ENCODE measurements at places on chromosomes 6 and 20.
A peak's percentile ranks its signal among the peaks of the same experiment; 100 is the strongest.

DNA sequence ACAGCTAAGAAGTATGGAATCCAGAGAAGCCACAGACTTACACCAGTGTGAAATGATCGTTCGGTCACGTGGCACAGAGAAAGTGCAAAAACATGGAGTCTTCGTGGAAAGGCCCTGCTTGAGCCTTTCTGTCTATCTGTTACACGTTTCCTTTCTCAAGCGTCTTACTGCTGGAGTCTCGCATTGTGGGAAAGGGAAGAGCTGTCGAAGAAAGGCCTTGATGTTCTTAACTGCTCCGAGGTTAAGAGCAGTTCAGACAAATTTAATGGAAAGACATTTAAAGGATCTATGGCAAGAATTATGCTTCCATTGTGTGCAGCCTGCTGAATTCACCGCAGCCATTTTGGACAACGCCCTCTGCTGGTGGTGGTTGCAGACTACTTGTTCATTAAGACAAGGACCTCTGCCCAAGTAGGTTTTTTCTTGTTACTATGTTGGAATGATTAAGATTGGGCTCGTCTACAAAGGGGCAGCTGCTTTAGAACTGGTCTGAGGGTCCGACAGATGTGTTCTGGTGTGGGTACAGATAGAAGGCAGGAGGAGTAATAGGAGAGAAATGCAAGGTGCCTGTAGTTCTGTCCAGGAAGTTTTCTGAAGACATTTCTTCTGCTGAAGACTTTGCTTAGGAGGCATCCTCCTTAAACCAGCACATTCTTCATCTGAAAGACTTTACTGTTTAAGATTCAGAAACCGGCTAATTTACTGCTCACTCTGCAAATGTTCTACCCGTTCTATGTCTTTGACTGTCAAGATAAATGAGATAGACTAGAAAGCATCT, 24.7 kb upstream of the CCN6 start:
- DNase-seq = peak; percentile 88

GRCh38 chr6:72522735-72523141, 99.1 kb upstream of the KCNQ5 start:
- DNase-seq = peak; percentile 38

DNA sequence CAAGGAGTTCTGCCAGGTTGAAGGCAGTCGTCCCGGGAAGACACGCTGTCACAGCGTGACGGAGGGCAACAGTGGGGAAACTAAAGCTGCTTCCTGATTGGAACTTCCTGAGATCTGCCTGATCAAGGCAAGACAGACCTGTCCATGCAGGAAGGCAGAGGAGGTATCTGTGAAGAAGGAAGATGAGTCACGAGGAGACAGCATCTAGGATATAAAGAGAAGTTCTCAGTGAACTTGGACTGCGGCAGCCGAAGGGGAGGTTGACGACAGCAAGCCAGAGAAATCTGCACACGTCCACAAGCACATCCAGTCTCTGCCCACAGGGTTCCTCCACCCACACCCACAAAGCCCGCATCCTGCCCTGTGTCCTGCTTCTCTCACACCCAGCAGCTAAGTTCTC, 38.6 kb downstream of the PREP start:
- DNase-seq = no peak

- DNase-seq = peak; percentile 63
These were observed 36.2 kb downstream of the SUN5 start for GRCh38 chr20:32967961-32968457.

DNA sequence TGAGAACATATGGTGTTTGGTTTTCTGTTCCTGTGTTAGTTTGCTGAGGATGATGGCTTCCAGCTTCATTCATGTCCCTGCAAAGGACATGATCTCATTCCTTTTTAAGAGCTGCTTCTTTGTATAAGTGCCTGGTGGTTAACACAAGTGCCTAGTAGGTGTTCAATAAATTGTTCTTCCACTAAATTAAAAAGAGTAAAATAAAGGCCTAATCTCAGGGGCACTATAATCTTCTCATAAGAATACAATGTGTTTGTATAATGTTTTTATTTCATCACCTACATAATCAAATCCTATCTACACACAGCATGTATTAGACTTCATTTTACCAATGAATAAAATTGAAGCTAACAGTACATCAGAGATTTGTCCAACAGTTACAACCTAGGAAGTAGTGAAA, 252.7 kb downstream of the KHDC1L start:
- no peak for DNase-seq

GRCh38 chr6:110509617-110510241, 33.3 kb upstream of the SLC22A16 start:
- no peak for DNase-seq

- no peak for DNase-seq
These were observed 112.1 kb downstream of the ASXL1 start for GRCh38 chr20:32470025-32470861.

DNA sequence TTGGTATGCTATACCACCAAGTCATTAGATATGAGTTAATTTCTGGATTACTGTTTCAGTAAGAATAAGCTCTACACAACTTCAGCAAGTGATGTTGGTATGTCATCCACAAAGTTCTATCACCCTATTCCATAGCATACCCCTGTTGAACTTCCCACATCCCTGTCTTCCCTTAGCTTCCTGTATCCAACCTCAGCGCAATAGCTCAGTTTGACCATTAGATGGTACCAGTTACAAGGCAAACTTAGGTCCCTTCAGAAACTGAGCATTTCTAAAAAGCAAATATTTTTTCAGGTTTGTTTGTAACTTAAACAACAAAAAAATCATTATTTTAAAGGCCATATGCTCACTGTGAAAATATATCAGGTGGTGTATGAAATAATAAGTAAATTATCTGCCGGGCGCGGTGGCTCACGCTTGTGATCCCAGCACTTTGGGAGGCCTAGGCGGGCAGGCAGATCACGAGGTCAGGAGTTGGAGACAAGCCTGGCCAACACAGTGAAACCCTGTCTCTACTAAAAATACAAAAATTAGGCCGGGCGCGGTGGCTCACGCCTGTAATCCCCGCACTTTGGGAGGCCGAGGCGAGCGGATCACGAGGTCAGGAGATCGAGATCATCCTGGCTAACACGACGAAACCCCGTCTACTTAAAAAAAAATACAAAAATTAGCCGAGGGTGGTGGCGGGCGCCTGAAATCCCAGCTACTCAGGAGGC, 8.8 kb upstream of the MOG start:
- DNase-seq = no peak

GRCh38 chr6:9540126-9540525, 874.7 kb downstream of the TFAP2A start:
- no peak for DNase-seq

DNA sequence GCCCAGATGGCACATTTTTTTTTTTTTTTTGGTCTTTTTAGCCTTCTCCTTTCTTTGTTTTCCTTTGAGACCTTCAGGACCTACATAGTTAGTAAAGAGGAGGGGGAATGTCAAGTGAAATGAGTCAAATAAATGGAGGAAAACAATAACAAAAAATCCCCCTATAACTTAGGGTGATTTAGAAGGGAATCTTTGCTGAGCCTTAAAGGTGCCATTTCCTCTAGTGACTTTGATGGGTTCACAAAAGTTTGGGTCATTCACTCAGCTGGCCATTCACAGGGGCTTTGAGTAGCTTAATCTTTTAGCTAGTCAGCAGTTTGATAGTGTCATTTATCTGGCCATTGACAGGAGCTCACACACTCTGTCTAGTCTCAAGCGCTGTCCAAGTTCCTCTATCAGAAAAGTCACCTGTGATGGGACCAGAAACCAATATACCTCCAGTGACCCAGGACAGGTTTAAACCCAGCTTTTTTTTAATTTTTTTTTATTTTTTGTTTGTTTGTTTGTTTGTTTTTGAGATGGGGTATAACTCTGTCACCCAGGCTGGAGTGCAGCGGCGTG, 275.1 kb upstream of the PRDM1 start:
- DNase-seq = no peak

DNA sequence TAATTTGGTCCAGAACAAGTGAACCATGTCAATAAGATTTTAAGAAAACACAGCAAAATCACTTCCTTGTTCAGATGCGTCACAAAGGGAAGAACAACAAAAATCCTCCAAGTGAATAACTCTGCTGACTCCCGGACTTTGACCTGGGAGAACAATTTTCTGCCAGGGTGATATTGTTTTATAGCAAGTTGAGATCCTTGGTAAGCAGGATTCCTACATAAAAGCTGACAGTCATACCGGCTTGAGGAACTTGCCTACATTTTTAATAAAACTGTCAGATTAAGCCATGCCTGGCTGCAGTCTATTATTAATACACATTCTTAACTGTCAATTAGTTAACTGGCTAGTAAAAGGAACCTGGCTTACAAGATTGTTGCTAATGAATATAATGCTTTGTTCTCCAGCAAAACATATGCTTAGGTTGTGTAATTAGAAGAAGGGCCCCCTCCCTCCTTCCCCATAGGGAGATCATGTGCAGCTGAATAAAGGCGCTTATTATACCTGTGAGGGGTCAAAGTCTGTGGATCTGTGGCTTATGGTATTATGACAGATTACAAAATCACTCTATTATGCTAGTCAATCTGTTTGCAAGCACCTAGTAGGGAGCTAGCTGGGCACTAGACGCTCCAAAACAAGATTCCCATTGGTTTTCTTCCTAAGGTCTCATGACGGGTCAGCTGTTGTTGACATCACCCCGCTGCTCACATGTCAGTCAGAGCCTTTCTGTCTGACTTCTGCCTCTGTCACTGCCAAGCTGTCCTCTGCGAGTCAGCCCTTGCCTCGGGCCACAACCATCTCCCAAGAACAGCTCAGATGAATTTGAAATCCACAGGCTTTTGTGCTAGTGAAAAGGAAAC, 44.6 kb upstream of the SEC63 start:
- DNase-seq = no peak

Data from stimulated activated CD4-positive, alpha-beta T cell treated with anti-CD3 and anti-CD28 coated beads, Interleukin-15, amount 100 ng/mL, for 24 hours (primary cell).